ACHN (cell line): ENCODE measurements at places on chromosomes 7 and 10.

DNA sequence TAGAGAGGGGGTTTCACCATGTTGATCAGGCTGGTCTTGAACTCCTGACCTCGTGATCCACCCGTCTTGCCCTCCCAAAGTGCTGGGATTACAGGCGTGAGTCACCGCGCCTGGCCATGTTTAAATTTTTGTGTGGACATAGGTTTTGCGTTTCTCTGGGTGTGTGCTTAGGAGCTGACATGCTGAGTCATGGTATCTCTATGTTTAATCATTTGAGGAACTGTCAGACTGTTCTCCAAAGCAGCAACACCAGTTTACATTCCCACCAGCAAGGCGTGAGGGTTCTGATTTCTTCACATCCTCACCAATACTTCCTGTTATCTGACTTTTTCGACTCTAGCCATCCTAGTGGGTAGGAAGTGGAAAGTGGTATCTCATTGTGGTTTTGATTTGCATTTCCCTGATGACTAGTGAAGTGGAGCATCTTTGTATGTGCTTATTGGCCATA is 153.7 kb downstream of the DNAJB6 start:
- peak; percentile 41 for DNase-seq

GRCh38 chr7:23261843-23262452 is 15.4 kb downstream of the GPNMB start:
- DNase-seq: peak; percentile 81

- DNase-seq: no peak
Measured at GRCh38 chr7:155925682-155926081, 113.4 kb upstream of the SHH start.

GRCh38 chr10:3542185-3542611 is 242.8 kb downstream of the KLF6 start:
- DNase-seq: no peak

DNA sequence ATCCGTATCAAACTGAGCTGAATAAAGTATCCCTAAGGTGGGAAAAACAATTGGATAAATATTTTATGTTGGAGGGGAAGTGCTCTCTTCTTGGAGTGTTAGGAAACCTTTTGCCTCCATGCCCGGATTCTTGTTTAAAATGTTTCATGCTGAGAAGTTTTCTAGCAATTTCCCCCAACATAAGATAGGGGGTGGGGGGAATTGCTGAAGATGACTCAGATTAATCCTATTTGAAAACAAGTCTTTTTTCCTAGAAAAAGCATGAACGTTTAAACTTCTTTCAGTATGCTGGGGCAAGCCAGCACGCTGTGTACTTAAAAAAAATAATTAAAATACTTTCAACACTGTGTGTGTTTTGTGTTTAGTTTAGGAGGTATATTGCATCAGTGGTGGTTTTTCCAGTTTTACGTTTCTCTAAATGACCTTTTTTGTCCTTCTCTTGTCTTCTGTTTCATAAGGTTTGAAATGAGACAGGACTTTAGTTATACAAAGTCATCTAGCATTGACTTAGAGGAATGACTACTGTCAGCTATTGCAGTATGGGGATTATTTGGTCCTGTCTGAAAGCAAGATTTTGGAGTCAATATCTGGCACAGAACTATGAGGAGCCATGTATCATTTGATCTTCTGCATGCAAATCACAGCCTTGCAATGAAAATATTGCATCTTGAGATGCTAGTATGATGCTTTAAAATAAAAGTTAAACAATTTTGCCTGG is 295.9 kb downstream of the GATA3 start:
- no peak for DNase-seq

DNA sequence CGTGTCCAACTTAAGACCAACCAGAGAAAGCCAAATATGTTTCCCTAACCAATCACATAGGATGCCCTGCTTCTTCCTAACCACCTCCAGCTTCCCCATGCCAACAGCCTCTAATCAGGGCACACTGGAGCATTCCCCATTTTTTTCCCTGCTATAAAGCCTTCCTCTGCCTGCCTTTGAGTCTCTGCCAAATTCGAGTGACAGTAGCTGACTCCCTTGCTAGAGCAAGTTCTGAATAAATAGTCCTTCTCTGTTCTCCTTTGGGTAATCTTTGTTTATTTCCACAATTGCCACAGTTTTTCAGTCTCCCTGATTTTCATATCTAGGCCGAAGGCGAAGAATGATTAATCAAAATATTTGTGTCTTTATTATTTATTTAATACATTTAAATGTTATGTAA is 96.7 kb downstream of the ANLN start:
- DNase-seq: no peak

DNA sequence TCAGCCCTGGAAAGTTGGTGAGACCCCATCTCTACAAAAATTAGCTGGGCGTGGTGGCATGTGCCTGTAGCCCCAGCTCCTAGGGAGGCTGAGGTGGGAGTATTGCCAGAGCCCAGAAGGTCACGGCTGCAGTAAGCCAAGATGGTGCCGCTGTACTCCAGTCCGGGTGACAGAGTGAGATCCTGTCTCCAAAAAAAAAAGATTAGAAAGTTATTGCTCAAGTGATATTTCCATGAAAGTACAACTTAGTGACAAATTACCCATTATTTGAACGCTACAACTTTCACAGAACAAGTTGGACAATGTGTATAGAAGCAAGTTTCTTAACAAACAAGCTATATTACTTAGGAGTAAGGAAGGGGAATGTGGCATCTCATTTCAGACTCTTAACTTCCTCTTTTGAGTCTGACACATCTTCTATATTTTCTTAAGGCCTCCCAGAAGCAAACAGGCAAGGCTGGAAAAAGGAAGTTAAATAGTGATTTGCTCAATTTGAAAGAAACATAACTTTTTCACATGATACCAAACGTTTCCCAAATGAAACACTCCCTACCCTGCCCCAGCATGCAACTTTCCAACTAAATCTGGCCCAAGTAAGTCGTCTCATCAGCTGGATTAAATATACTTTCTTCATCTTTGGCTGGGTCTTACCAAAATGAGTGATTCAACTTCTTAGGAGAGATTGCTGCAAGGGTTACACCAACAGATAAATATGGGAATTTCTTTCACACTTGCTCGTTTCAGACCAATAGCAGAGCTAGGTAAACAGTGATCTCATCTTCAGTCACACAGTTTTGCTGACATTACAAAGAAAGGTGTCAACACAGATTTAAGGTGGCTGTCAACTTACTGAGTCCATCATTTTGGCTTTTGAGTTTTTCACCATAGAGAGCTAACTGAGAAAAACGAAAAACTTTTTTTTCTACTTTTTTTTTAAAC is 66.3 kb upstream of the KLF6 start:
- DNase-seq: peak; percentile 71

- no peak for DNase-seq
Measured at GRCh38 chr7:133300811-133301210, 47.9 kb downstream of the EXOC4 start.

DNA sequence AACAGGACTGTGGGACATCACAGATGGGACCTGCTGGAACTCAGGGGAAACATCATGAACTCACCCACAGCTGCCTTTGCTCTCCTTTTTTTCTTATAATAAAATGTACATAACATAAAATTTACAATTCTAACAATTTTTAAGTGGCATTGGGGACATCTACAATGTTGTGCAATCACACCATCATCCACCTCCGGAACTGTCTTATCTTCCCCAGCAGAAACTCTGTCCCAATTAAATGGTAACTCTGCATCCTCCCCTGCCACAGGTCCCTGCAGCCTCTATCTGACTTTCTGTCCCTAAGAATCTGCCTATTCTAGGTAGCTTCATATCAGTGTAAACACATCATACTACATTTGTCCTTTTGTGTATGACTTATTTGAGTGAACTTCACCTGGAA is 19.4 kb upstream of the TMEM72 start:
- DNase-seq: no peak

DNA sequence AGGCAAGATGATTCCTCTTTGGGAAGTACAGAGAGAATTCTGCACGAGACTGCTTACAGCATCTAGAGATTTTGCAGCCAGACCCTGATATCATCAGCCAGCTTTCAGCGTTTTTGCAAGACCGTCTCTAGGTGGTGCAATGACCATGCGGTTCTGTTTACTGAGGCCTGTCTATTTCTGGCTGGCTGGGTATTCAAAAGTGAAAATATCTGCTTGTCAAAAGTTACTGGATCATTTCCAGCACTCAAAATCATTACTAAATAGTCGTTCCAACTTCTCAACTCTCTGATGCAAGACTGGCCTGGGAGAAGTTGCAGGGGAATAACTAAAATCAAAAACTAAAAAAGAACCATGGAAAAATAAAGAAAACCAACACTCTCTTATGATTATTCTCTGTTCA is 240.1 kb downstream of the ELMO1 start:
- peak; percentile 44 for DNase-seq

GRCh38 chr10:119245272-119245671 is 37.9 kb downstream of the GRK5 start:
- no peak for DNase-seq

- no peak for DNase-seq
Measured at GRCh38 chr7:38057829-38058228, 120.2 kb upstream of the STARD3NL start.
